ENCODE measurements at places on chromosomes 6 and 20.

- DNase-seq: no peak
Measured at GRCh38 chr6:133501675-133502270, 260.6 kb downstream of the EYA4 start.

- no peak for DNase-seq
Measured at GRCh38 chr20:64151633-64152530, 12.4 kb upstream of the MYT1 start.

- DNase-seq: no peak
Measured at GRCh38 chr20:48723308-48724264, 104.2 kb downstream of the PREX1 start.

DNA sequence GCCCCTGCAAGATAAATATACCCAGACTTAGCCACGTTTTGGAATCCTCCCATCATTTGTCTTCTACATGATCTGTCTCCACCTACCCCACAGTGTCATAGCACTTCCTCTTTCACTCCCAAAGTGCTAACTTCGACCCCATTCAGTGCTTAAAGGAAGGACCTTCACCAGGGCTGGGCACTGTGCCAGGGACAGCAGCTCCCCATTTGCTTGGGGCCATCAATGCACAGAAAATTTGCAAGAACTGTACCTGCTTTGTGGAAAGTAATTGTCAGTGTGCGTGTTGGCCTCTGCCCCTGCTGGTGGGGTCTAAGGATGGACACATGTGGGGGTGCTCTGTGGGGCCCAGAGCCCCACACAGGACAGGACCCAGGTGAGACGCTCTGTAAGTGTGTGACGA, 5.2 kb upstream of the BPIFA2 start:
- no peak for DNase-seq

DNA sequence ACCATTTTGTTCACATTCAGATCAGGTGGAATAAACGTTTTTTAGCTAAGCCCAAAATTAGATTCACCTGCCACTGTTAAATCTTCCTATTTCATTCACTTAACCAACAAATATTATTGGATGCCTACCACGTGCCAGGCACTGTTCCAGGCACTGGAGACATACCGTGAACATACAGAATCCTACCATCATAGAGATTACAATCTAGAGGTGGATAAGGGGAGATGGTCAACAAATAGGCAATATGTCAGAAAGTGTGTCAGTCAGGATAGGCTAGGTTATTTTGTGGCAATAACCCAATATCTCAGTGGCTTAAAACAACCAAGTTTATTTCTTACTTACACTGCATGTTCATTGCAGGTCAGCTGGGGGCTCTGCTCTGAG, 58.7 kb upstream of the REV3L start:
- DNase-seq: no peak

Measured in GM19239 (cell line).